ENCODE measurements at places on chromosomes 13 and 19.

DNA sequence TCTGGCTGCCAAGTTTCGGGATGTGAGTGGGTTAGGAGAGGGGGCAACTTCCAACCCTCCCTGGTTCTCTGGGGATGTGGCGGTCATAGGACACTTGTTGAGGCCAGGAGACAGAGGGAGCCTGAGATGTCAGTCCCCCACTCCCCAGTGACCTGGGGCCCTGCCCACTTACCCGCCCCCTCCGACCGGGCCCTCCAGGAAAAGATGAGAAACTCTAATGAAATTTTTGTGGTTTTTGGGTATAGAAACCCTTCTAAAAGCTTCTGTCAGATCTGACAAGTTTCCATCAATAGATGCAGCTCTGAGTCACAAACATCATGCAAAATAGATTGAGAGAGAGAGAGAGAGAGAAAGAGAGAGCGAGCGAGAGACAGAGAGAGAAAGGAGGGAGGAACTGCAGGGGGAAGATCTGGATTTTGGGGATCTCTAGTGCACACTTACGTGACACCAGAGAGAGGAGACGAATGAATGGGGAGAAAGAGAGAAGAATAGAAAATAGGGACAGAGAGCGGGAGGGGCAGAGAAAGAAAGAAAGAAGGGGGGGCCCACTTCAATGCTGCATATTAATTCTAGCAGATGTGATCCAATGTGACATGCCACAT is 94.0 kb downstream of the PTPRS start:
- DNase-seq, result no peak

DNA sequence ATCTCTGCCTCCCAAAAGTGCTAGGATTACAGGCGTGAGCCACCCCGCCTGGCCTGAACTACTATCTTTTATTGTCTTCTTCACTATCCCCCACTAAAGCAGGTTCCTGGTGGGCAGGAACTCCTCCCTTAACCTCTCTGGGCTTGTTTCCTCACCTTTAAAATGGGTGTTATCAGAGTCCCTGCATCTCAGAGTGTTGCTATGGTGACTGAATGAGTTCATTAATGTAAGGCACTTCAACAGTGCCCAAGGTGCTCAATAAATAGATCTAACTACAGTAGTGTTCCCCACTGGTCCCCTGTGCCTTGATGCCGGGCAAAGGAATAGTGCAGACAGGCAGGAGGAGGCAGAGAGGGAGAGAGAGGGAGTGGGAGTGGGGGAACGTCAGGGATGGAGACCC is 20.5 kb downstream of the CCDC97 start:
- DNase-seq, result no peak

GRCh38 chr13:111343186-111343805 is 22.9 kb downstream of the TEX29 start:
- DNase-seq, result no peak

GRCh38 chr19:1522838-1523237 is 1.0 kb upstream of the PLK5 start:
- DNase-seq, result no peak

- DNase-seq, result peak; percentile 6
These were observed 427 bp downstream of the ZNF160 start for GRCh38 chr19:53102756-53103233.

GRCh38 chr13:109548374-109548773 is 238.0 kb downstream of the IRS2 start:
- no peak for DNase-seq

GRCh38 chr13:110236831-110237261 is 70.1 kb downstream of the COL4A1 start:
- no peak for DNase-seq

DNA sequence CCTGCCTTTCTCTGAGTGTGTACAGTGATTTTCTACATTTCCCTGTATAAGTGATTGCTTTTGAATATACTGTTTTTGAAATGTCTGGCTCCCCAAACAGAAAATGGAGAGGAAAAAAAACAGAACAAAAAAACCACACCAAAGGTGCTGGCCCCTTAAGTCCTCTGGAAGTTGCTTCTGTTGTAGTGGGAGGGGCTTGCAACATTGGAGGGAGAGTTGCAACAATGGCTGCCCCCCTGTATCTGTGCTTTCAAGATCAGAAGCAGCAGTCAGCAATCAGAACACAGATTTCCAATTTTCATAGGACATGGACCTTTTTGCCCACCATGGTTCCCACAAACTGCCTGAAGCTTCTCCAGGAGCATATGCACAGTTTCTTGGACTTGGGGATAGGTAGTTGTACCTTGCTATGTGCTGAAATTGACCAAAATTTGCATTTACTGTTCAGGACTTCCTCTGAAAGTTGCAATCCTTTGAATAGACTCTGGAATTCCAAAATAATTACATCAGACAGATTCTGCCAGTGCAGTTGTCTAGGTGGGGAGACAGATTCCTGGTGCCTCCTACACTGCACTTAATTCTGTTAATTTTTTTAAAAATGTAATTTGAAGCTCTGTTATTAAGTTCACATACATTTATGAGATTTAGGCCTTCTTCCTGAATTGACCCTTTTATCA is 13.8 kb downstream of the BIVM start:
- no peak for DNase-seq

GRCh38 chr19:50831026-50831396 is 2.4 kb downstream of the KLK15 start:
- DNase-seq, result no peak

GRCh38 chr13:77353995-77354394 is 27.1 kb upstream of the MYCBP2 start:
- no peak for DNase-seq

DNA sequence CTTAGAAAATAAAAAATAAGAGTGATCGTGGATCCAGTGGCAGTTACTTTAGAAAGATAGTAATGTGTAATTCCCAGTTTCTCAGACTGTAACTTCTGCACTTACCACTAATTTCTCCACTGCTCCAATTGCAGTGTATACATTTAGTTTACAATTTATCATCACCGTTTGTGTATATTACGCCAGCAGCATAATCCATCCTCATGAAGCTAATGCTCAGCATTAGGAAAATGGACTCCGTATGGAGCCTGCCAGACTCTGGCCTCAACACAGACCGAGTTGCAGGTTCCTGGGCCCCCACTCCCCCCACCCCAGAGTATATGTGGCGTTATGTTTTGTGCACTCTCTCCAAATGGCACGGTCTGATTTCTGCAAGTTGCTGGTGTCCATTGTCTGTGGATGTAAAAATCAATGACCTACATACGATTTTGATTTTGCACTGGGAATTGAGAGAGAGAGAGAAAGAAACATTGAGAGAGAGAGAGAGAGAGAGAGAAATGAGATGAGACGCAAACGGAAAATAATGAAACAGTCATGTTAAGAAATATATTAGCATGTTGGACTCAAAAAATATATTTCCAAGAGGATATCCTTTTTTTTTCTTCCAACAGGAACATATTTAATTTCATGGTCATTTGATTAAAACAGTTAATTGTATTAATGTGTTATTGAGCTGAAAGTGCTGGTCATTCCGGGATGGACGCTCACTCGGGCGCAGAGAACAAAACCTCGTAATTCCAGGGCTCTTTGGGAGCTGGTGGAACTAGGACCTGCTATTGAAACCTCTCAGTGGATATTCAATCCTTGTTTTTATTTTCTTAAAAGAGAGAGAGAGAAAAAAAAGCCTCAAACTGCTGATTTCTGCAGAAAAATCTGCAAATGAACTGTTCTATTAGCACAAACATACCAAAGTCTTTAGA is 278.8 kb downstream of the TSHZ3 start:
- no peak for DNase-seq

DNA sequence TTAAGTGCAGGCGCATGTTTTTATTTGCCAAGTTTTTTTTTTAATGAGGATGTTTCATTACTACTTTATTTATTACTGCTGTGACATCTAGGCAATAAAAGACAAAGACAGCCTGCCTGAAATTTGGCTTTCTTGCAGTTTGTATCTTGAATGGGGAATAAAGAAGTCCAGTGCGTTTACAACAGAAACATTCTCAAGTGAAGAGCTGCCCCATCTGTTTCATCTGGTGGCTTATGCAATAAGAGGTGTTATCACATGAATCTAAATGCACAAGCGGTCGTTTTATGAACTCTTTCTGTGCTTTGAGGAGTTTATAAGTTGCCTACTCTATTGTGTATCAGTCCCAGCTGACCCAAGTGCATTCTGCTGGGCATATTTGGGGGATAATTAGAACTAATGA is 12.6 kb upstream of the MAB21L1 start:
- no peak for DNase-seq

DNA sequence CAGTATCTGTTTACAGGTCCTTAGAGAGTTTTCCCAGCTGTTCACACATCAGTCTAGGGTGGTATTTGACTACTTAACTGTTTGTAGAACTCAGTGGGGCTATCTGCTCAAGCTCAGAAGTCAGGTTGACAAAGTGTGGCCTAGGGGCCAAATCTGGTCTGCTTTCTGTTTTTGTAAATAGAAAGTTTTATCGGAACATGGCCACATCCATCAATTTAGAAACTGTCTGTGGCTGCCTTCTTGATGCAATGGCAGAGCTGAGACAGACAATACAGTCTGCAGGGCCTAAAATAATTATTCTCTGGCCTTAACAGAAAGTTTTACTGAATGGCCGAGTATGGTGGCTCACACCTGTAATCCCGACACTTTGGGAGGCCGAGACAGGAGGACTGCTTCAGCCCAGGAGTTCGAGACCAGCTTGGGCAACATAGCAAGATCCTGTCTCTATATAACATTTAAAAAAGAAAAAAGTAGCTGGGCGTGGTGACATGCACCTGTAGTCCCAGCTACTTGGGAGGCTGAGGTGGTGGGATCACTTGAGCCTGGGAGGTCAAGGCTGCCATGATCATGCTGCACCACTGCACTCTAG is 2.4 kb downstream of the SMG9 start:
- DNase-seq, result no peak

DNA sequence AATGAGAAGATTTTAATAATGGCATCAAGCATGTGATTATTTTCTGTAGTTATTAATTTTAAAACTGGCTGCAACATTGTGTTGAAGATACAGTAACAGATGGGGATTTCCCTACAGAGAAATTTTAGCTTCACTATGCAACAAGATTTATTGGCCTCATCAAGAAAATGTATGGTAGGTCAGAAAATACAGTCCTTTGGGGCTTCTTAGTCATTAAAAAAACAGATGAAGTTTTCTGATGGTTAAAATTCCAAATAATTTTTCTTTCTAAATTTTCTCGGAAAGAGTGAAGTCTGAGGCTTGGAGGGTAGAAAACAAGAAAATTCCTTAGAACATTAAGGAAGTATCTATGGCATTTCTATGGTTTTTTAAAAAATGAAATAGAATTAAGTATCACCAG is 1790.8 kb upstream of the PCDH20 start:
- no peak for DNase-seq

DNA sequence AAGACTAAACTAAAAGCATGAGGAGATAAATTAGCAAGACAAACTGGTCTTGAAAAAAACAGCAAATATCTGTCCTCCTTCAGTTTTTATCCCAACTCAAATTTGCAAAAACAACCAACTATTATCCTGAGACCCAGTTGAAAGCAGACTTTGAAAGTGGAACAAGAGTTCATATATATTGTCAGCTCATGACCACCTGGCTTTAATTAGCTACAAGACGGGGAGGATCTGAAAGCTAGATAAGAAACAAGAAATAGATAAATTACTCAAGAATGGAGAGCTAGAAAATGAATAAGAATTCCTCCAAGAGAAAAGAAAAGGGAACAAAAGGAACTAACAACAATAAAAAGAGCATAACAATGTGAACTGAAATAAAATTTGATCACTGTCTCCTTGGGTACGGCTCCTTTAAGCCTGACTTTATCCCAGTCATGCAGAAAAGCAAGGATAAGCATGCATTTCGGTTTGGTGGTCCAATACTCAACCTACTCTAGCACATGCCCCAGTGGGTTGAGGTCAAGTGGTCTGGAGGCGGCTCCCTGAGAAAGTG is 246.9 kb downstream of the DCLK1 start:
- DNase-seq, result no peak

- DNase-seq, result no peak
These were observed 79.3 kb downstream of the CRYL1 start for GRCh38 chr13:20446405-20446804.

- no peak for DNase-seq
These were observed 484 bp downstream of the IL11 start for GRCh38 chr19:55369653-55370304.

DNA sequence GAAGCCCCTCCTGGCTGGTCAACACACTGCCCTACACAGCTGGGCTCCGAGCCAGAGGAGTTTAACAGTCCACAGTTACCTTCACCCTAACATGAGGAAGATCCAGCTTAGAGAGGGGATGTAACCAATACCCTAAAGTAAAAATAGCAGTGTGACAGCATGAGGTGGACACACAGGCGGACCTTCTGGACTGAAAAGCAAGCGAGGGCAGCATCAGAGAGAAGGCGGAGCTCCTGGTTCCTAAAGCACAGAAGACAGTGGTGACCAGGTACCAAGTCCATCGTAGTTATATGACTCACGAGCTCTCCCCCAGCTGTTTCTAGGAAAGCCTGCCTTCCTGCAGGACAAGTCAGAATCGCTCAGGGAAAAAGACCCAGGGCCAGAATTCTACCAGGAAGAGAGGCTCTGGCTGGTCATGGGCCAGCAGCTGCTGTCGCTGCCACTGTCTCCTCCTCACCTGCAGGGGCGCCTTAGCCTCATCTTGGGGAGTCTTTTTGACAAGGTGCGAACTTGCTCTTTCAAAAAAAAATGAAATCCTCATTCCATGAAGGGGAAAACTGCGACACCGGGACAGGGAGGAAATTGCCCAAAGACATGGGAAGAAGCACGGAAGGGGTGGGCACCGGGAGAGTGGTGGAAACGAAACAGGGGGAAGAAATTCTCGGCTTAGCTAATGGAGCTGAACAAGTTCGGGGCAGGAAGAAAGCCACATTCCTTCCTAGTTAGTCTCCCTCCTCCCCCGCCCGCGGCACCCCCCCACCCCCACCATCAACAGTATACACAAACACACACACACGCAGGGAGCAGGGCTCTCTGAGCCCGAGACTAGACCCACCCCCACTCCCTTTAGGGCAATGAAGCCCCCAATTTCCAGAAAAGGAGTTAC is 1.7 kb downstream of the ELL start:
- no peak for DNase-seq

DNA sequence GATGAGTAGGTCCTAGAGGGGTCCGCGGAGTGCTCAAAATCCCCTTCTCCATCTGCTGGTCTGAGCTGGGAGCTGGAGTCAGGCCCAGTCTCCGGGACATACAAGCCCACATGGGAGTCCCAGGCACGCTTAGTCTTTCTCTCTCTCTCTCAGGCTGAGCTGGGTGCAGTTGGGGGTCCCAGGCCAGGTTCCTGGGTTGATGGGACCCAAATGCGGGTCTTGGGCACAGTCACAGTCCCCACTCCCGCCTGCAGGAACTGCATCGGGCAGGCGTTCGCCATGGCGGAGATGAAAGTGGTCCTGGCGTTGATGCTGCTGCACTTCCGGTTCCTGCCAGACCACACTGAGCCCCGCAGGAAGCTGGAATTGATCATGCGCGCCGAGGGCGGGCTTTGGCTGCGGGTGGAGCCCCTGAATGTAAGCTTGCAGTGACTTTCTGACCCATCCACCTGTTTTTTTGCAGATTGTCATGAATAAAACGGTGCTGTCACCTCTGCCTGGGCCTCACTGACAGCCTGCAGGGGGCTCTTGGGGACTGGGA is 23.8 kb downstream of the CYP4F12 start:
- DNase-seq, result no peak

Data from stimulated activated CD8-positive, alpha-beta memory T cell treated with anti-CD3 and anti-CD28 coated beads, Interleukin-7, amount 100 ng/mL, for 1 hour (primary cell).